ENCODE measurements at places on chromosomes 2 and 18.
A peak's percentile ranks its signal among the peaks of the same experiment; 100 is the strongest.

DNA sequence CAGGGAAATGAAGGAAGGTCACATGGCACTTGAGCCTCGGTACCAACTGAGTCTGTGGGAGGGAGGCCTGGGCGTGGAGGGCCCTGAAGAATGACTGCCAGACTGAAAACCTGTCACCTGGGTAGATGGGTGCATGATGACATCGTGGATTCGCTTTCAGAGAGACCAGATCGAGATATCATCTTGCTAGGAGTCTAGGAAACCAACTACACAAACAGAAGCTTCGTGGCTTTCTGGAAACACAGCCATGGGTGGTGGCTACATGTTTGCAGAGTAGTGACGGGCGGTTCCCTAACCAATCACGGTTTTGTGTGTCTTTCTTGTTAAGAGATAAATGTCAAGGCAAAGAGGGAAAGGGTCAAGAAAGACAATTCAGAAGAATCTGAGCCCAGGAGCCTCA, 155.0 kb downstream of the EIPR1 start:
- DNase-seq = peak; percentile 42

- DNase-seq = no peak
Observed at GRCh38 chr18:79687806-79688205, 8.2 kb downstream of the CTDP1 start.

DNA sequence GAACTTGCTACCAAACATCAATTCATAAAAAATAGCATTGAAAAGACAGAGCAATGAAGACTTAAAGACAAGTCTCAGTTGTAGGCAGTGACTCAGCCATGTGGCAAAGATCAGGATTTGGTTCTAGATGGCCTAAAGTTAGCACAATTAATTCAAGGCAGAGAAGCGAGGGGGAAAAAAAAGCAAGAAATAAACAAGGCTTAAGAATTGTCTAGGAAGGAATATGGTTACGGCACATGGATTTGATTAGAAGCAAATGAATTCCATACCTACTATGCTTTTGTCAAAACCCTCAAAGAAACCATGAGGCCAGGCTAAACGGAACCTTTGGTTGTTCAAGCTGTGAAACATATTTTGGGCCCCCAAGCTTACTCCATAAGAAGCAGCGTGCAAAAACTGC, 362.2 kb upstream of the KCNH7 start:
- no peak for DNase-seq

DNA sequence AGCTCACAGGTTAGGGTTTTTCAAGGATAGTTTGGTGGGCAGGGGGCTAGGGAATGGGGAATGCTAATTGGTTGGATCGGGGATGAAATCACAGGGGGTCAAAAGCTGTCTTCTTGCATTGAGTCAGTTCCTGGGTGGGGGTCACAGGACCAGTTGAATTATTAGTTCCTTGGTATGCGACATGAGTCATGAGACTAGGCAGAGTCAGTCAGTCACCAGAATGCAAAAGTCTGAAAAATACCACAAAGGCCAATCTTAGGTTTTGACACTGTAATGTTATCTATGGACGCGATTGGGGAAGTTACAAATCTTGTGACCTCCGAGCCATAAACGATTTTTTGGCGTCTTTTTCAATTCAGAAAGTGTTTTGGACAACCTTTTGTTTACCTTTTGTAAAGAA, 101.2 kb downstream of the ZNF519 start:
- no peak for DNase-seq

DNA sequence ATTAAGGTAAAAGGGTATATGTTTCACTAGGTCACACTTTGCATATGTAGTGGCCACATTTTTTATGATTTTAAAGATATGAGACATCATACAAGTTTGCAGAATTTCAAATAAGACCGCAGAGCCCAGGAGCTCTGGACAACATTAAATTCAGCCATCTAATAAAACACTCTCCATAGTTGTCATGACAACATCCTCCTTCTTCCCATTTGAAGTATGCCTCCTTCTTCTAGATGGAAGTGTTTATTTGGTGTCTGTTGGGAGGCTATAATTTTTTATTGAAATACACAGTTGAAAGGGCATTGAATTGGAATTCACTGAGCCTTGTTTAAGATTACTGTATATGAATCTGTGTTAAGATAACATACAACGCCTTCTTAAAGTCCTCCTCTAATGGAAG, 467.3 kb downstream of the CMPK2 start:
- no peak for DNase-seq

GRCh38 chr2:192195548-192196418, 1.1 kb upstream of the TMEFF2 start:
- DNase-seq = peak; percentile 10

DNA sequence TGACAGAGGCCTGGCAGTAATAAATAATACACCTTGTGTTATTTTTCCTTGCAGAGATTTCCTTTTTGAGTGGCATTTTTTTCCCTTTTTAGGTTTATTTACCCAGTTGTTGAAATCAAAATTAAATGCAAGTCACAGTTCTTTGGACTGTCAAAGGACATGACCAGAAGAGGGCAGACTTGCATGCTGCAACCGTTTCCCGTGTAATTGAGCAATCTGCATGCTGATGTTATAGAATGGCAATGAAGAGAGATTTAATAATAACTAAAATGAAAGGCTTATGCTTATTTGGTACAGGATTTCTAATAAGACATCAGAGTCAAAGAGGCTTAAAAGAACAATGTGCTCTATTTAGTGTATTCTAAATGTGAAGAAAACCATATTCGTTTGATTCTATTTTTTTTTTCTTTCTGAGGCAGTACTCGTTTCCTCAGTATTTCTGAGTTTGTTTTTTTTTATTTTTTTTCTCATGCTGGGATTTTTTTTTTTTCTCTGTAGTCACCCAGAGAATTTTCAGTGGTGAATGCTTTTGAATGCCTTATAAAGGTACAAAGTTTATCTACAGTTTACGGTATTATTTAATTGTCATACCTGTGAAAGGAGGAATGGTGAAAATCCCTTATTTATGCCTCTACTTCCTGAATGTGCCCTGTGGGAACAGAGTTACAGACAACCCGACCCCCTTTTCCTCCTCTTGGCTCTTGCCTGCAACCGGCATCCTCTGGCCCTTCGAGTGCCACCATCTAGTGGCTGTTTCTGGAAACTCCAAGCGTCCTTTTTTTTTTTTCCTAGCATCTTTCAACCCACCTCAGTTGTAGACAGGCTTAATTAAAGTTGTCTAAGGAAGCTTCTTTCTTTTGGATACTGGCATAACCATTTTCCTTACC, 368.5 kb downstream of the LRRTM1 start:
- no peak for DNase-seq

- no peak for DNase-seq
Observed at GRCh38 chr2:144975881-144976280, 456.0 kb upstream of the ZEB2 start.

Measured in GM06990 (cell line).